ENCODE measurements at places on chromosomes 13 and 19.

GRCh38 chr13:46620471-46620870 is 67.5 kb downstream of the LRCH1 start:
- no peak for DNase-seq

DNA sequence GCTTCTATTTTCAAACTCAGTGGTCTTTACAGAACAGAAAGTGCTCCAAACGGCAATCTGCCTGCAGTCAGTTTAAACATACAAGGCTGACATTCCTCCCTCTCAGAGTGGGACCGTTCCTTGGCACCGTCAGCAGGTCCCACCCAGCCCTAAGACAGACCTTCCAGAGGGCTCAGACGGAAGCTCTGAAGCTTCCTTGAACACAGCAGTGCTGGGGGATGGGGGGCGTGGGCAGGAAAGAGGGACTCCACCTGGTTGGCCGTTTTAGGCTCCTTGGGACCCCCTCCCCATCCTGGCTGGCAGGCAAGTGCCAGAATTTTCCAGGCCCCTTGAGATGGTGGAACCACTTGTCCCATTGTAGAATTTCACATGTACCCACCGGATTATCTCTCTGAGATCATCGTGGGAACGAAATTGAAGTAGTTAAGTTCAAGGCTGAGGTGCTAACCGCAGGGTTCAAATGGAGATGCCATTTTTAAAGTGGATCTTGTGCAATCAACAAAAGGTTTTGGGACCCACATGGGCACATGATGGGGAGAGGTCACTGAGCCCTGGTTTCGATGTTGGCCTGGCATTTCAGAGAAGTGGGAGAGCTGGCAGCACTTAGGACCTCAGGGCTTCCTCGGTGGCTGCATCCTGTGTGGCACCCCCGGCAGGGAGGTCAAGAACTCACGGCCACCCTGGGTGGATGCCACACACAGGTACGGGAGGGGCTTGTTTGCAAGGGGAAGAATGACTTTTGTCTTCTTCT is 46.2 kb downstream of the KLF2 start:
- no peak for DNase-seq

GRCh38 chr19:53903055-53903680 is 5.9 kb upstream of the CACNG7 start:
- no peak for DNase-seq

- DNase-seq = no peak
Measured at GRCh38 chr13:95234242-95234641, 67.0 kb downstream of the ABCC4 start.

DNA sequence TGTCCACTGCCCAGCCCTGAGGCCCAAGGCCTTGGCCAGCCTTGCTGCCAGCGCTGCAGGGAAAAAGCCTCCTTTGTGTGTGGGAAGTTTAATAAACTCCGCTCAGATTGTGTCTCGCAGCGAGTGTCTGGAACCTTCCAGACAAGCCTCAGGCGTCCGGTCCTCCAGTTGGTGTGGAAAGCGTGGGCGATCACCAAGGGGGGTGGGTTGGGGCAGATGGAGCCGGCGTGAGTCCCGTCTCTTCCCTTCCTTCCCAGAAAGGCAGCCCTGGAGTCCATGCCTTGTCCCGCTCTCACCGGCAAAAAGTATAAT is 4.6 kb downstream of the STK11 start:
- no peak for DNase-seq

- DNase-seq = no peak
Measured at GRCh38 chr19:387777-388176, 21.2 kb downstream of the C2CD4C start.

- DNase-seq = no peak
Measured at GRCh38 chr13:30235216-30235615, 72.1 kb downstream of the KATNAL1 start.

GRCh38 chr19:36745870-36746269 is 26.7 kb downstream of the ZNF850 start:
- peak; percentile 0 for DNase-seq

- DNase-seq = no peak
Measured at GRCh38 chr19:45166723-45167252, 6.0 kb upstream of the NKPD1 start.

GRCh38 chr13:112764864-112765561 is 75.2 kb downstream of the ATP11A start:
- DNase-seq = no peak

- DNase-seq = no peak
Measured at GRCh38 chr19:2774953-2775555, 8.0 kb downstream of the SGTA start.

DNA sequence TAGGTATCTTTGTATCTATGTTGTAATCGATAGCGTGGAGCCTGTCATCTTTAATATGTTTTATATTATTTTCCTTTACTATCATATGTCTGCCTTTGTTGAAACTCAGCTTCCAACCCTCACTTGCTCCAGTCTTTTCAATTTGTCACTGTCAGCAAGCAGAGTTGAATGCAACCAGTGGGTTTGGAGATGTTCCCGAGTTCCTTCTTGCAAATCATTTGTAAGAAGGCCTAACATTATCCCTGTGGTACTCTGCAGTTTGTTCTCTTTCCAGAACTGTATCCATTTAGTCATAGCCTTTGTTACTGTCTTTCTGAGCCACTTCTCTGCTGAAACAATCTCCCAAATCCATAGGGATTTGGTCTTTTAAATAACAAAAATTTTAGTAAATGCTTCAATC is 41.8 kb downstream of the RNASEH2B start:
- DNase-seq = no peak

GRCh38 chr19:52343548-52343947 is 7.5 kb downstream of the ZNF610 start:
- peak; percentile 27 for DNase-seq

- peak; percentile 28 for DNase-seq
Measured at GRCh38 chr13:32426191-32426989, 1.5 kb downstream of the N4BP2L1 start.

DNA sequence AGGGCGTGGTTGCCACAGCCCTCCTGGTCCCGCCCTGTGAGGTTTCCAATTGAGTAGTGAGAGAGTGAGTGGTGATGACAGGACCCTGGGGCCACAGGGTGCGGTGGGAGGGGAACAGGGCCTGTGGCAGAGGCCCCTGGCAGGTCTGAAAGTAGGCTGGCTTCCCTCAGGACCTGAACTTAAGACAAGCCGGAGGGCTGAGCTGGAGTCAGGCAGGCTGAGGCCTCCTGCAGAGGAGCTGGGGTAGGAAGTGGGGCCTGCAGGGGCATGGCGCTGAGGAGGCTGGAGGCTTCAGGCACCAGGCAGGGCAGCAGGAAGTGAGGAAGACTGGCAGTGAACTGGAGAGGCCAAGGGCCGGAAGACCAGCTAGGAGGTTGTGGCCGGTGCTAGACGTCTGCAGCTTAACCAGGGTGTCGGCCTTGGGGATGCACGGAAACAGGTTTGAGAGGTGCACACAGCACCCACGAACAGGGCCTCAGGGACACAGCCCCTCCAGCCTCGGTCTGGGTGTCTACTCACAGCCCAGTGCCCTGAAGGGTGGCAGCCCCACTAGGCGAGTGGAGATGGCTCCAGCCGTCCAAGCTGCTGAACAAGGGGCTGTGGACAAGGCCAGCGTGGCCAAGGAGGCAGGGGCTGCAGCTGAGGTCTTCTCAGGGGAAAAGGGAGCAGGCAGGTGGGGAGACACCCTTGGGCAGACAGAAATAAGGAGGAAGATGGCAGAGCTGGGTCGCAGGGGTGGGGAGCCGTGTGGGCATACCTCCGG is 17.8 kb downstream of the POP4 start:
- DNase-seq = no peak

- DNase-seq = no peak
Measured at GRCh38 chr13:43432958-43433357, 353.8 kb downstream of the ENOX1 start.

GRCh38 chr19:2561895-2562294 is 86.0 kb downstream of the GADD45B start:
- DNase-seq = no peak

DNA sequence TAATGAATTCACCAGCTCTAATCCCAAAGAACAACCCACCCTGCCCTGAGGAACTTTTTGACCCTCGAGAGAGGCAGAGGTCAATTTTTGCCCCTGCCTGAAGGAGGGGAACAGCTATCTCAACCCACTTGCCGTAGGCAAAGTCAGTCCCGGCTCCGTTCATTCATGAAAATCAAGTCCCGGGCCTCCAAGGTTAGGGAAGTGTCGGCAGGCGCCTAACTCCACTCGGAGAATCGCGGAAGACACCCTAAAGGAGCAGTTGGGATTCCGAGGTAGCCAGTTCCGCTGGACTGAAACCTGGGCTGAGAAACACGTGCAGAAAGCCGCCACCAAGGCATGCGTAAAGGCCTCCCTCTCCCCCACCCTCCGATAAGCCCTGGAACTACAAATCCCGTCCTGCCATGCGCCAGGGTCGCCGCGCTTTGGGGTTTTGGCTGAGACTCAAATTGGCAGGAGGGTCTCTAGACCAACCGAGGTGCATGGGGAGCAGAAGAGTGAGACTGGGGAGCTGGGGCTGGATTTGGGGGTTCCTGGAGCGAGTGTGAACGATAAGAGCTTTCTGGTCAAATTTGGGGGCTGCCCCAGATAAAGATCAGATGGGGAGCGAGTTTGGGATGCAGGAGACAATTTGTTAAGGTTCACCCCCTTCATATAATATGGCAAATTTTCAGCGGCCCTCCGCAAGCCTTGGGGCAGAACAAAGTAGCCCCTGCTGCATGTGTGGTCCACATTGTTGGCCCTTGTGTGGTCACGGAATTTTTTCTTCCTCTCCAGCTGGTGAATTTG is at the start of gene TNPO2:
Gene TNPO2, minus strand, starts transcription at position 292 of the 786 bp plus-strand sequence. CDS start 2,955 bp downstream, outside the sequence.
- peak; percentile 74 for DNase-seq

DNA sequence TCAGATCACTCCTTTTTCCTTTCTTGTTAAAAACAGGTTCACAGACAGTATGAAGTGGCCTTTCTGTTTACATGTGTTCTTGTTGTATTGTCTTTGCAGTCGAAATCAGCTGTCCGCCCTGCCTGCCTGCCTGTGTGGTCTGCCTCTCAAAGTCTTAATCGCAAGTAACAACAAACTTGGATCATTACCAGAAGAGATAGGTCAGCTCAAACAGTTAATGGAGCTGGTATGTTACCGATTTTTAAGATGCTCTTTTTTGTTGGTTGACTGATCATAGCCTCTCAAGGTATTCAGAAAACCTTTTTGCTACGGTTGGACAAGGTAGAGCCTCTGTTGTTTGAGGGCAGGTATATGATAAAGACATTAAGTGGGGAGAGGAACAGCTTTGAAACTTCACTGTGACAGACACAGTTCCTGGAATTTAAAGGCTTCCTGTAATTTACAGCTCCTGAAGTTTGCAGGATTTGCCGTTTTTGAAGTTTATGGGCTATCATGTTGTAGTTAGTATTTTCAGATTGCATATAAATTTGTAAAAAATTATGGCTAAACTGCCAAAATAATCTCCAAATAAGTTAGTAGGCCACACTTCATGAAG is 116.1 kb downstream of the LRCH1 start:
- DNase-seq = no peak

DNA sequence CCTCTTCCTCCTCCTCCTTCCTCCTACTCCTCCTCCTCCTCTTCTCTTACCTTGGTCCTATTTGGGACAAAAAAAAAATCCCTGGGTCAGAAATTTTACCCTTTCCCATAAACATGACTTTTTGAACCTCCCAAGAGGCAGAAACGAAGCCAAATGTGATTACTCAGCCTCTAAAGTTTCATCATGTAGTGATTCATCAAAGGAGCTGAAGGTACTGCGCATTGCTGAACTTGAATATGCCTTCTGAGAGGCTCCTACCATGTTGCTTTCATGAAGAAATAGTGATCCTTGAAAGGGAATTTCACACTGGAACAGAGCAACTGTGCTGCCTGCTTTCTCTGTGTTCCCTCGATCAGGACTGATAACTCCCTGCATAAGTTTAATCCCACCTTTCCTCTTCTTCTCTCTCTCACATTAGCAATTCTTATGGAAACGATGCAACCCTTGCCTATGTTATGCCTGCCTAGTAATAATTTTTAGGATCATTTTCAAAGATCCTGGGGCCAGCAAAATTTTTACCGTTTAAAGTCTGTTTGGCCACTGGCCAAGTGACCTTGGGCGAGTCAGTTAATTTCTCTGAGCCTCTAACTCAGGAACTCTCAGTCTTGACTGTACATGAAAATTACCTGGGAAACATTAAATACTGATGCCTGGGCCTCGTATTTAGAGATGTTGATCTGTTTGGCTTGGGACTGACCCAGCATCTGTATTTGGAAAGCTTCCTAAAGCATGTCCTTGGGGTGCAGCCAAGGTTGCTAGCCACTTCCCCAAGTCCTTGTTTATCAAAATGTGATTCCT is 149.5 kb downstream of the DCT start:
- DNase-seq = peak; percentile 87

- DNase-seq = no peak
Measured at GRCh38 chr19:4547303-4548237, 7.7 kb upstream of the LRG1 start.

DNA sequence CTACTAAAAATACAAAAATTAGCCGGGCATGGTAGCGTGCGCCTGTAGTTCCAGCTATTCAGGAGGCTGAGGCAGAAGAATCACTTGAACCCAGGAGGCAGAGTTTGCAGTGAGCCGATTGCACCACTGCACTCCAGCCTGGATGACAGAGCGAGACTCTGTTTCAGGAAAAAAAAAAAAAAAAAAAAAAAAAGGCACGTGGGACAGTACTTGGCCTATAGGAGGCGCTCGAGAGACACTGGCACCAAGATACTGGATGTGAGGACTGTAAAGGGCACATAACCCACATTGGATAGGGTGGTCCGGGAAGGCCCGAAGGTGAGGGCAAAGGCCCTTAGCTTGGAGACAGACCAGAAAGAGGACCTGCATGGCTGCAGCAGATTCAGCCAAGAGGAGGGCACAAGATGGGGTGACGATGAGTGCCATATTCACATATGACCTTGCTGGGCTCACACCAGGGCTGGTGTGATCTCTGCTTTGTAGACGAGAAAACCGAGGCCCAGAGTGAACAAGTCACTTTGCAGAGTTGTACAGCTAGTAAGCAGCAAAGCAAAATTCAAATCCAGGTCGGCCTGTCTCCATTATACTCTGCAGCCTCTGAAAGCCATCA is 89.4 kb downstream of the DPF1 start:
- DNase-seq = peak; percentile 47

DNA sequence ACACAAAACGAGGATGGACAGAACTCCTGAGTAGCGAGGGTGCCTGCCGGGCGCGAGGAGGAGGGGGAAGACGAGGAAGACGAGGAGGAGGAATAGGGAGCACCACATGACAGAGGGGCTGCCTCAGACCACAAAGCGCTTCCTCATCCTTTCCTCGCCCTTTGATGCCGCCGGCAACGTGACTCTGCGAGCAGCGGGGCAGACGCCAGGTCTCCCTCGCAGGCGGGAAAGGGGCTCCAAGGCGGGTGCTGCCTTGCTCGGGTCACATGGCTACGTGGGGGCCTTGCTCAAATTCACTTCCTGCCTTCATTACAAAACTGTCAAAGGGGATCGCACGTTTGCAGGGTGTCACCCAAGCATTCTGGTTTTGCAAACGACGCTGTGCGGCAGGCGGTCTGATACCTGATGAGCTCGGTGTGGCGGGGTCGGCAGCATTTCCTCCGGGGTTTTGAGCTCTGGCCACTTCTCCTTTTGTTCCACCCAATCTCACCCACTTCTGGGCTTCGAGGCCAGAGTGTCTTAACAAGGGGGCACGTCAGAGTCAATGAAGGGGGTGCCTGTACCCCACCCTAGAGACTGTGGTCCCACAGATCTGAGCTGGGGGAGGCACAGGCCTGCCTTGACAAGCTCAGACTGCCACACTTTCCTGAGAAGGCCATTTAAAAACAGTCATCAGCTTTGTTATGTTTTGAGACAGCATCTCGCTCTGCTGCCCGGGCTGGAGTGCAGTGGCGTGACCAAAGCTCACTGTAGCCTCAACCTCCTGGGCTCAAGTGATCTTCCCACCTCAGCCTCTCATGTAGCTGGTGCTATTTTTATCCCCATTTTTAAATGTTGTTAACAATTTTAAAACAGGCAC is 14.9 kb downstream of the MAP2K2 start:
- no peak for DNase-seq
